ENCODE measurements at places on chromosomes 7 and 10.

GRCh38 chr7:69790977-69791724 is 192.9 kb downstream of the AUTS2 start:
- no peak for DNase-seq

DNA sequence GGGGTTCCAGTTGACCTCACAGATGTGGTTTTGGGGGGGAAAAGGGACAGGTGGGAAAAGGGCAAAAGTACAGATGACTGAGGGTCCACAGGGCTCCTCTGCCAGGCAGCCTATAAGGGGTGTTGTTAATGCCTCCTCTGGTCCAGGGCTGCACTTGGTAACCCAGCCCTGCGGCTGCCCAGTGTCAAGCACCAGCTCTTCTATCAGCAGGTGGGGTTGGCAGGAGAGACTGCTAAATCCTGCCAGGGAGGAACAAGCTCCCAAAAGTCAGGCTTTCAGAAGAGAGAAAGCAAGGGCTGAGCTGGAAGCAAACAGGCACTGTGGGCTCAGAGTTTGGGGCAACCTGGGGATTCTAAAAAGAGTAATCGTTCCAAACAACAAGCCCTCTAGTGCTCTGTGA is 39.1 kb downstream of the LRRC20 start:
- DNase-seq = no peak

- DNase-seq = no peak
These were observed 442.5 kb downstream of the SEMA3D start for GRCh38 chr7:84744385-84744784.

DNA sequence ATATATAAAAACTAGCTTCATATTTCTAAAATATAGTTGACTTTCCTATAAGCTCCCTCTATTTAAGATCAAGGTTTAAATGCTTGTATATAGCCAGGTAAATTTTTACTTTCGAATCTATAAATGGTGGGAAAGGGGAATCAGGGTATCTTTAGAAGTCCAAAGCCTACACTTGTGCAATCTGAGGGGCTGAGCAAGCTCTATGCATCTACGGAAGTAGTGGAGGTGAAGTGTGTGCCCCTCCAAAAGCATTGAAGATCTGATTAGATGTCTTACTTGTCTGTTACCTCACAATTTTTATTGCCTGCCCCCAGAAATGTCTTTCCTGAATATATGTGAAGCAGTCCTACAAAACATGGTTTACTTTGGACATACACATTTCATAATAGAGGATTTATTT is 1.6 kb downstream of the AKAP9 start:
- DNase-seq = no peak

- DNase-seq = no peak
These were observed 6.1 kb upstream of the GBX1 start for GRCh38 chr7:151173386-151174245.

- DNase-seq = no peak
These were observed 1439.9 kb upstream of the CELF2 start for GRCh38 chr10:9577746-9578145.

- no peak for DNase-seq
These were observed 979.1 kb upstream of the C7orf33 start for GRCh38 chr7:147611431-147611830.

- no peak for DNase-seq
These were observed 27.9 kb upstream of the FRAT2 start for GRCh38 chr10:97362310-97363033.

- no peak for DNase-seq
These were observed 85.6 kb upstream of the FRMD4A start for GRCh38 chr10:14416308-14416700.

- no peak for DNase-seq
These were observed 246.4 kb downstream of the EMX2 start for GRCh38 chr10:117788911-117789310.

DNA sequence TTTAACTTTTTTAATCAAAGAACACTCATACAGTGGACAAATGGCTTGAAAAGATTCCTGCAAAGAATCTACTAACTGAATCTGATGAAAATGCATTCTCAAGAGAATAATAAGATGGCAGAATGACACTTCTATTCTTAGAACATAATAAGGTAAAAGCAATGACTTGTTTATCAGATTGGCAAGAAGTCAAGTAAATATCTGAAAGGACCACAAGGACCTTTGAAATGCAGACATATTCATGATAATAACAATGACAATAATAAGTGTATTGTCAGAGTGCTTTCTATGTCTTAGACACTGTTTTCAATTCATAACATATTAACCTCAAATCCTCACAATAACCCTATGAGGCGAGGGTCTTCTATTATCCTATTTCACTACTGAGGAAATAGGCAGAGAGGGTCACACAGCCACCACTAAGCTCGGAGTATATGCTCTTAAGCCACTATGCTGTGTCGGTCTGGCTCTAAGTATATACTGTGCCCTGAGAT is 10.6 kb downstream of the HACD1 start:
- no peak for DNase-seq

GRCh38 chr10:48996329-48996728 is 56.7 kb upstream of the LRRC18 start:
- DNase-seq = no peak

- DNase-seq = peak; percentile 6
These were observed 51.2 kb downstream of the ANLN start for GRCh38 chr7:36440880-36441279.

GRCh38 chr7:20346577-20346976 is 15.9 kb downstream of the ITGB8 start:
- no peak for DNase-seq

DNA sequence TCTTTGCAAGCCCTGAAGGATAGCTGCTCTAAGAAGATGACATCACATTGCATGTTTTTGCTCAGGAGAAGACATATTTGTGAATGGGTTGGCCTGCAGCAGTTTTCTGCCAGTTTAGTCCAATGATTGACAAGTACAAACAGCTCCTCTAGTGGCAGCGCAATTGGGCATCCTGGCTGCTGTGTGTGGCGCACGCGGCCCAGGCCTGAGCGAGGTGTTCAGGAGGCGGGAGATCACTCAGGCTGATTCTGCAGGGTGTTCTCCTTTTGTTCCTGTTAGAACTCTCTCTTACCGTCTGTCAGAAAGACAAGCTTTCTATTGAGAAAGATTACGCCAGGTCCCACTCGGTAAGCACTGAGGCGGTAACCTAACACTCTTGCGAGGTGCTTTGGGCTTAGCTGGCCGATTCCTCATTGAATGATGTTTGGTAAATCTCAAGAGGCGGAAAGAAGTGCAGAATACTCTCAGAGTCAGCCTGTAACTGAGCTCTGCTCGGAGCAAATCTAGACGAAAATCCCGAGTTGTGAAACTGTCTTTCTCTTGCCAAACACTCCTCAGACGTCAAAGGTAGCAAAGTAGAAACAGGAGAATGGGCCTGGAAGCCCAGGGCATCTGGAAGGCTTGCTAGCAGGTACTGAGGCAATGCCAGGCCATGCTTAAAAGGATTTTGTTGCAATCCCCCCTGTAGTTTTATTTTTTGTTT is 219.2 kb upstream of the BMPER start:
- DNase-seq = no peak

GRCh38 chr7:151847681-151848081 is 29.2 kb downstream of the PRKAG2 start:
- peak; percentile 27 for DNase-seq

DNA sequence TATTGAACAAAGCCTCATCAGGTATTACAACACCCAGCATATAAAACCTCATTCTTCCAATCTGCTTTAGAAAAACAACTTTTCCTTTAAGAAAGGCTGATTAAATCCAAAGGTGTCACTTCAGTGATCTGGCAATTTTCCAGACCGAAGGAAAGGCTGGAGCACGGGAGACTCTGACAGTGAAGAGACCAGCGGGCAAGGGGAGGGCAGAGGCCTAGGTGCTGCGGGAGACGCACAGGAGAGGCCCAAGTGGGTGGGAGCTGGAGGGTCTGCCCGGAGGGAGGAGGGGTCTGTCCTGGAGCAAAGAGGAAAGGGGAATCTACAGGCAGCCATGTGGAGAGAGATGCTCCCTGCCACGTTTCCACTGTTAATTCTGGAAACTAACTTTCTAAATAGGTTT is 24.3 kb upstream of the PPP2R2D start:
- DNase-seq = no peak

GRCh38 chr7:149100821-149101220 is 10.3 kb upstream of the ZNF786 start:
- DNase-seq = no peak

GRCh38 chr10:65544756-65545155 is 1381.1 kb upstream of the LRRTM3 start:
- DNase-seq = no peak

DNA sequence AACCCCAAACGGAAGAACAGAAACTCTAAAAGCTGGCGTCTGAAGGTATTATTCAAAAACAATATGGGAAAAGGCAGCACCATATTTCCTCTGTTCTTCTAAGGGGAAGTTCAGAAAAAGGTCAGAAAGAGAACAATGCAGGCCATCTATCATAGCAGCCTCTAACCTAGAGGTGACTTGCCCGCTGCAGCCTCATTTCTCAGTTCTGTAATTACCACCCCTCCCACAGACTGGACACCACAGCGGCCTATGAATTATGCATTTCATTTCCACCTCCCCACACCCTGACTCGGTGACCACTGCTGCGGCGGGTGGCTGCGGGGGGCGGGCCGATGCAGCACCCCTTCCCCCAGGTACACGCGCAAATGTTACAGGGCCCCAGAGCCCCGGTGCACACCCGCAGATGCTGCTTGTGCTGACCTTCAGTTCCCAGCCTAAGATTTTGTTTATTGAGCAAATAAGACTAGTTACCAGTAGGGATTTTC is 125.5 kb downstream of the CLEC2L start:
- peak; percentile 93 for DNase-seq

DNA sequence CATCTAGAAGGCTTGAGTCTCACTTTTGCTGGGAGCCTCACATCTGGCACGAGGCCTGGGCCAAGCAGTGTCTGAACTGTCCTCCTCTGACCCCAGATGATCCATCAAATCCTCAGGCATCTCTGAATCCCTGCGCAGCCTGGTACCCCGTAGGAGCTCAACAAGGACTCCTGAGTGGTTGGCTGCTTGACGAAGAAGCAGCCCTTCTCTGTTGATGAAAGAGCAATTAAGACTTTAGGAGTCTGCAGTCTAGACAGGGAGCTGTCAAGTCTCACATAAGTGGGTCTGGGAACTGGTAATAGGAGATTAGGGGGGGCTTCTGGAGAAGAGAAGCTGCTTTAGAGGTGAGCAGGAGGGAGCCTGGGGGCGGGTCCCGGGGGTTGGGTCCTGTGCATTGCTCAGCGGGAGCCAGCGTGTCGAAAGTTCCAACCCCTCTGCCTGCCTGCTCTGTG is 326.0 kb downstream of the RPS24 start:
- no peak for DNase-seq

- peak; percentile 70 for DNase-seq
These were observed 47.1 kb upstream of the UCN3 start for GRCh38 chr10:5317547-5318107.
